ENCODE measurements at places on chromosomes 6 and 20.

GRCh38 chr6:164924674-164925073 is 384.7 kb downstream of the C6orf118 start:
- DNase-seq: no peak

DNA sequence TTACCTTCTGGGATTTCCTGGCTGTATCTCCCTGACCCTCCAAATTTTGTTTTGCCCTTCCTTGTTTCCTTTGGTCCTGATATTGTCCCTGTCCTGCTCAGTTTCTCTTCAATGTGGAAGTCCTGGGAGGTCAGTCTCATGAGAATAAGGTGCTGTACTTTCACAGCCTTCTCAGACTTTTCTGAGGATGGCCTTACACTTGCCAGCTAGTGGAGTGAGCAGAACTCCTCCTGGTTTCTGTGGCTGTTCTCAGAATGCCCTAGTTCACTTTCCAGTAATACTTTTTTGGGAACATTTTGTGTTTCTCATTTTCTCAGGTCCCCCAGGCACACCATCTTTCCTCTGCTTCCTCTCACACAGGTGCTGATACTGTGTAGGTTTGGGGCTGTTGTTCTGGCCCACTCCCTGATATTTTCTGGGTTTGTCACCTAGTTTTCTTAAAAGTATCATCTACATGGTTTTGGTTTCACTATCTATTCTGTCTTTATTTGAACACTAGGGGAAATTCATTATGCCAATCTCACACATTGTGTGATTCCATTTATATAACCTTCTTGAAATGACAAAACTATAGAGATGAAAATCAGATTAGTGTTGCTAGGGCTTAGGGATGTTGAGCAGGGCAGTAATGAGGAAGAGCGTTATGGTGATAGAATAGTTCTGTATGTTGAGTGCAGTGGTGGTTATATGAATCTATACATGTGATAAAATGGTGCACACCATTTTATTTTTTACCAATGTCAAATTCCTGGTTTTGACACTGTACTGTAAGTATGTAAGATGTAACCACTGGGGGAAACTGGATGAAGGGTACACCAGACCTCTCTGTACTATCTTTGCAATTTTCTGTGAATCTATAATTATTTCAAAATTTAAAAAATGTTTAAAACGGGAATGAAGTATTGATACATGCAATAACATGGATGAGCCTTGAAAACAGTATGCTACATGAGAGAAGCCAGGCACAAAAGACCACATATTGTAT is 27.2 kb upstream of the BRPF3 start:
- DNase-seq: no peak

DNA sequence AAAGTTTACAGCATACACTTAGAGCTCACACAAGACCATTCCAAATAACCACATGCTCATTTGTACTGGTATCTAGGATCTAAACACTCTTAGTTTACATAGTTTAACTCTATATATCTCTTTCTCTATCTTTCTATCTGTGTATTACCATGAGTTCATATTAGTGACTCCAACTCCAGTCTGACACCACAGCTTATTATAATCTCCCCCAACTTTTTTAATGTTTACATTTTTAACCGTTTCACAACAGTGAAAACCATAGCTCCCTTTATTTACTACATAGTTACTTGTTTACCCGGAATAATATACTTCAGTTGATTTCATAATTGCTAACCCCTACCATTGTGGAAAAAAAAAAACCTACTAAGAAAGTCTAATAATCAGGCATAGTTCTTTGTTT is 362.4 kb upstream of the RGS17 start:
- DNase-seq: no peak

DNA sequence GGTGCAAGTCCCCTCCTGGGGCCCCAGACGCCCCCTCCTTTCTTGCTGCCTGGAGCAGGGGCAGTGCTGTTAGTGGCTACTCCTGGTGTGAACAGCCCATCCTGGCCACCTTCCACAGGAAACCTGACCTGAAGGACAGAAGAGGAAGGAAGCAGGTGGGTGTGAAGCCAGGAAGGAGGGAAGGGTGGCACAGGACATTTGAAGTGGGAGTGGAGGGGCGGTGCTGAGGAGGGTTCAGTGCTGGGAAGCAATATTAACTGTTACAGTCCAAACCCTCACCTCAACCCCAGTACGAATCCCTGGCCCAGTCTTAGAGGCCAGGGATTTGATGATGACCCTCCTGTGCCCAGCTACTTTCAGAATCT is 766 bp downstream of the PRICKLE4 start:
- DNase-seq: no peak

DNA sequence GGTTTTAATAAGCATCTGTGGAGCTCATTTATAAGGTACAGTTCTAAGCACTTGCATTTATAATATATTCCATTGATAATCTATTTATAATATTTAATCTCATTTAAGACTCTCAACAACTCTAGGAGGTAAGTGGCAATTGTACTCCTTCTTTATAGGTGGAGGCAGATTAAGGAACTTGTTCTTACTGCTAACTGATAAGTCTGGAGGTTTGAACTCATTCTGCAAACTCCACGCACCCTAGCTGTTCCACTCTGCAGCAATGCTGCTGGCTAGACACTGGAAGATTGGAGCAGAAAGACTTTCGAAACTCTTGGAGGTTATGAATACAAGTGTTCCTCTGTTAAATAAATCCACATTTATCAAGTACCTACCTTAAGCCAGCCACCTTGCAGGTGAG is 793 bp upstream of the HDAC2 start:
- no peak for DNase-seq

DNA sequence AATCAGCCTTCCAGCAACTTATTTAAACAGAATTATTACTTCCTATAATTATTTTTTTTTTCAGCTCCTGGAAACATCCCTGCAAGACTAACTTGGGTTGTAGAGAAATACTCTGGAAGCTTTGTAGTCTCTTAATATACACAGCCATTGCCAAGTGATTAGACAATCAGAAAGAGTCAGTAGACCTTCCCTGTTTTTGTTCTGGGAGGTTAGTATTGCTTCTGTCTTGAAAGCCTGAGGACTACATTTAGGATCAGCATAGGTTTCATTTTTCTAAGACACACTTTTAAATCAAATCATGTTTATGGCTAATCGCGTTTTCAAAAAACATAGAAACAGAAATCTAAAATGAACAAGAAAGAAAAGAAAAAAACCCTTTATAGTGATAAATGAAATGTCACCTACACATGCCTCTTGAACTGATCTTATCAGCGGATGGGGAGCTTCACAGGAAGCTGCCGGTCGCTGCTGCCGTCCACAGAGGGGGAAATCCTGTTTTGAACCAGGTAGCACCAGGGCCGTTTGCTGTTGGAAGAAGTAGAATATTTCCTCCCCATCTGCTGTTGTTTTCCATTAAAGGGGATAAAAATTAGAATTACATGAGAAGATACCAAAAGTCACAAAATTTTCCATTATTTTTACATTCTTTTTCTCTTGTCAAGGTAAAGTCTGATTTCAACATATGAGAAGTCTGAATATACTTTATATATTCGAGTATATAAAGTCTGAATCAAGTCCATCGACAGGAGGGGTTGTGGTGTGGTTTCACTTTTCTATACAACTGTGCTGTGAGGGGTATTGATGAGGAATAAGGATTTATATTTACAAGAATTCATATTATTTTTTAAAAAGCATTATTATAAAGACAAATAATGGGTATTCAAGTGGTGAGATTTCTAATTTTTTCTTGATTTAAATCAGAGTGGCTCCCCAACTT is 94.6 kb downstream of the ARMC2 start:
- DNase-seq: no peak

- DNase-seq: no peak
Observed at GRCh38 chr6:88612631-88613030, 350.8 kb downstream of the RNGTT start.

DNA sequence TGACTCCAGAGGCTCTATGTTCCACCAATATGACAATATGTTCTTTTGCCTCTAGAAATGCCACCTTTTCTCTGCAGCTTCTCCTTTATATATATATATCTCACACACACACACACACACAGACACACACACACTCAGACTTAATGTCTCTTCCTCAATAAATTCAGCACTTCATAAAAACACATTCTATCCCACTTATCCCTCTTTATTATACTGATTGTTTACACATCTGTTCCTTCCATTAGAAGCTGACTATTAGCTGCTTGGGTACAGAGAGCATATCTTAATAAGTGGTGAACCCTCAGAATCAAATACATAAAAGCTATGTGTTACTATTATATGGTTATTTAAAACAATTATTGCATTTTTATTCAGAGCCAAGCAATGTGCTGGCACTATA is 23.3 kb downstream of the NRSN1 start:
- no peak for DNase-seq

- DNase-seq: no peak
Observed at GRCh38 chr6:37135835-37136694, 33.9 kb upstream of the PIM1 start.

DNA sequence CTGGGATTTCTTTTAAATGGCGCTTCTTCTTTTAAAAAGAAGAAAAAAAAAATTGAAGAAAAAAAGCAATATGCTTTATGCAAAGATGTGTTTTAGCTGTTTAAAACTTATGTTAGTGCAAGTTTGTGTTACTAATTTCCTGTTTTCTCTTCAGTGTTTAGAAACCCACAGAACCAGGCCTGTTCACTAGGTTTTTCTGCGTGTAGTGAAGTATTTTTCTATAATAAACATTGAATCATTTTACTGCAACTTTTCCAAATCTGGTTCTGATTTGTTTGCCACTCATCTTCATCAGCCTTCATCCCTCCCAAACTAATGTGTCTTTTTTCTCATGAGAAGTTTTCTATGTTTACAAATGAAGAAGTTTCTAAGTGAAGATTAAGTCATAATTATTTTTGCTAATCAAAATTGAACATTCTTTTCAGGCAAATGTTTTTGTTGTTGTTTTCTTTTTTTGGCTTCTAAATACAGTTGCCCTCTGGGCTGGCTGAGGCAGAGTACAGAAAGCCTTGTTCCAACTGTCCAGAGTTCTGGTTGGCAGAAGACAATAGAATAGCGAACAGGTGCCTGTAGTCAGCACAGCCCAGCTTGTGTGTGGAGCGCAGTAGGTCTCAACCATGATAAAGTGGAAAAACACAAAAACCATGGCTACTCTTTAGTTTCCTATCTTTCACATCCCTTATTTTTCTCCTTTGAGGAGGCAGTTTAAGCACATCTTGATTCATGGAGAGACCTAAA is 14.5 kb downstream of the ZNF76 start:
- DNase-seq: no peak

DNA sequence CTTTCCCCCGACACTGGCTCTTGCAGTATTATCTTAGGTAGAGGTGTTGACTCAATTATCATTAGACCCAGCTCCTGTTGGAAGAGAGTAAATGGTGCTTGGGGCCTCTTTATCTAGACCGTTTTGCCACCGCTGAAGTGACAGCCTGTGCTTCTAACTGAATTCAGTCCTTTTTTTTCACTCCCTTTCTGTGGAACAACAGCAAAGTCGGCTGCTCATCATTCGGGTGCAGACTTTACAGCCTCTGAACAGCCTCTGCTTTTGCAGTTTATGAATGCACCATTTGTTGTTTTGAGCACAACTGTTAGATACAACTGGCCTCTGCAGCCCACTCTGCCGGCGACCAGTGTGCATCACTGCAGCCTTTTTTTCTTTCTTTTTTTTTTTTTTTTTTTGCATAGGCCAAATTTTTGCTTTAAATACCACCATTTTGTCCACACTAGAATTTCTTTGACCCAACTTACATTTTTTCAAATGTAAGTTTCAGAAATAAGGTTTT is 35.8 kb downstream of the RREB1 start:
- DNase-seq: no peak

DNA sequence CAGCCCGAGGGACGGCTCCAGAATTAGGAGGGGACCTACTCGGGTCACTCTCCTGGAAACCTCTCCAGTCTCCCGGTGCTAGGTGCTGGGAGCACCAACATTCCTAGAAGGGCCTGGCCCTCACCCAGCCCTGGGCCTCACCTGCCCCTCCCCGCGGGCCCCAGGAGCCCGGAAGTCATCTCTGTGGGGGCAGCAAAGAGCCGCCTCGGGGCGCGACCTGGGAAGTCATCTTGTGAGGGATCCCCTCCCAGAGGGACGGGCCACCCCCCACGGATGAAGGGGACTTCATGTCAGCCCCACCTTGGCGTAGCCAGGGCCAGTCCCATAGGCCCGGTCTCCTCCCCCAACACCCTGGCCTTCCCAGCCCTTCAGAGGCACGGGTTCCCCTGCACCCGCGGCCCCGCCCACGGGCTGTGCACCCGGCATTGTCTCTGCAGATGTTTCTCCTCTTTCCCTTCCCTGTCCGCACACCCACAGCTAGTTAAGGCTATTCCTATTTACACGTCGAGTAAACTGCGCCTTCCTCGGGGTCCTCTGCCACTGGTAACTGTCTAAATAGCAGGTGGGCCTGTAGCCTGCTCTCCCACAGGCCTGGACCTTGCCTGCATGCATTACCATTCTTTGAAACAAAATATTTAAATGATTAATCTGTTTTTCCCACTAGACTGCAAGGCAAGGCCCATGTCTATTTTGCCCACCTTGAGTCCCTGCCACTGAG is 896 bp upstream of the RNASET2 start:
- no peak for DNase-seq

DNA sequence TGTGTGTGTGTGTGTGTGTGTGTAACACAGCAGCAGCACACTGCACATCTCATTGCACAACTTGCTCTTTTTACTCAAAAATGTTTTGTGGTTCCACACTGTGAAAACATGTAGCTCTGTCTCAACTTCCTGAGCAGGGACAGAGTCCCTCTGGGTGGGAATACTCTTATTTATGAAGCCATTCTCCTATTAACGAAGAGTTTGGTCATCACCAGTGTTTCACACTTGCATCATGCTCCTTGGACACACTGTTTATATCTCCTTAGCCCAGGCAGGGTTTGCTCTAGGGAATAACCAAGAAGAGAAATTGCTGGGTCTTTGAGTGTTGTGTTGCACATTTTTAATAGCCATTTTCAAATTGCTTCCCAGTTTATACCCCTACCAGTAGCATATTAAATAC is 53.6 kb downstream of the ZNF831 start:
- no peak for DNase-seq

- DNase-seq: no peak
Observed at GRCh38 chr6:110114004-110114403, 65.5 kb downstream of the WASF1 start.
